Urothelium cell line (cell line): ENCODE measurements at places on chromosomes 4 and X.

DNA sequence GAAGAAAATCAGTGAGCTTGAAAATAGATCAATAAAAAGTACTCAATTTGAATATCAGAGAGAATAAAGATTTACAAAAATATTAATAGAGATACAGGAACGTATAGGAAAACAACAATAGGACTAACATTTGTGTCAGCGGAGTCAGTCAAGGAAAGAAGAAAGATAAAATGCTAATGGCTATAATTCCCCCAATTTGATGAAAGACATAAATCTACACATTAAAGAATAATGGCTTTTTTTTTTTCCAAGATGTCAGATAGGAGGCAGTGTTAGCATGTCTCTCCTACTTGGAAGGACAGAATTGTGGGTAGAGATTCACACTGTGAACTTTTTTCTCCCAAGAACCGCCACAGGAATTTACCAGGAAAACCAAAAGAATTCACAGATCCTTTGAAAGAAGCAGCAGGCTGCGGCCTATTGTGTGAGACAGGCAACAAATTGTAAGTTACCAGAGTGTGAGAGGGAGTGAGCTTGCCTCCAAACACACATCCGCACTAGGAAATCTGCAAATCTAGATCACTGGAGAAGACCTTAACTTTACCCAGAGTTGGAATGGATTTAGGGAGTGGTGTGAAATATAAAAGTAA, 249.9 kb downstream of the PRDM5 start:
- DNase-seq, result no peak

DNA sequence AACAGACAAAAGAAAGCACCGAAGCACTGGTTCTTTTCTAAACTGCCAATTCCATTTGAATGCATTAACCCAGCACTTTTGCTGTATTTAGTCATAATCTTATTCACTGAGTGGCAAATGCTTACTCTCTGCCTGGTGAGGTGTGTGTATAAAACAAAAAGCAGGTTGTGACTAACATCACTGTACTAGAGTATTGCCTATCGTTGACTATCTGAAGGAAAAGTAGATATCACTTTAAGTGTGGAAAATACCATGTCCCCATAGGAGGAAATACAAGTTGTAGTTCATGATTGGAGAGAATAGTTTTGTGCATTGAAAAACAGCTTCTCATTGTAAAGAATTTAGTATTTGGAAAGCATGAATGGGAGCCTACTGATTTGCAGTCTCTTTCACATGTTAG, 2.7 kb downstream of the PDLIM5 start:
- no peak for DNase-seq

GRCh38 chr4:6758728-6759127, 23.8 kb upstream of the KIAA0232 start:
- no peak for DNase-seq

DNA sequence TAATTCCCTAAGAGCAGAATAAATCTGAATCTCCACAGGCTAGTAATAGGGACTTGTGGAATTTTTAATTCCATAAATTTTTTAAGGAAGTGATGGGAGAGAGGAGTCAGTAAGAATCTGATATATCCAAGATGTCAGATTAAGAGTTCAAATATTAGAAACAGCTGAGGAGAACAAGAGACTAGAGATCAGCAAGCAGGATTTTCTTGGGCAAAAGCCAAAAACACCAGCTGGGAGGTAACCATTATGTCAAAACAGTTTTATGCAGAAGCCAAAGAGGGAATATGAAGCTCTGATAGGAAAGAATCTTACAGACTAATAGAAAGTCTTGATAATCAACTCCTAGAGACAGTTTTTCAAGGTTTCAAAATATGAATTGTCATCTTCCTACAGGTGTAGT, 72.2 kb upstream of the RBPJ start:
- DNase-seq, result no peak

DNA sequence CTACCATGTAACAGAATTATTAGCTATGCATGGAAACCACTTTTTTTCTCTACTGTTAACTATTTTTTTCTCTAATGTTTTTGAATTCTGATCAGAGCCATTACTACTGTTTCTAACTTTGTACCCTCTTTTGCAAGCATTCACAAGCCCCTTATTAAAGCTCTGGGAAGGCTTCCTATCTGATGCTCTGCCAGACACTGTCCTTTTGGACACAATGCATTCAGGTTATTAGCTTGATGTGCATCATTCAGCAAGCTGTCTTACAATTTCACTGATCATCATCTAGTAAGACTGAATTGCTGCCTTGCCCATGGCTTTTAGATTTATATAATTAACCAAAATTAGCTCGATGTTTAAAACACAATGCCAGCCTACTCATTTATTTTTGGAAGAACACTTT, 155.1 kb downstream of the NR3C2 start:
- no peak for DNase-seq

- DNase-seq, result peak; percentile 82
Observed at GRCh38 chrX:16870095-16870861, at the start of gene RBBP7. Gene RBBP7 (minus strand): TSS chrX:16870362. CDS start chrX:16870053, 309 bp downstream.

DNA sequence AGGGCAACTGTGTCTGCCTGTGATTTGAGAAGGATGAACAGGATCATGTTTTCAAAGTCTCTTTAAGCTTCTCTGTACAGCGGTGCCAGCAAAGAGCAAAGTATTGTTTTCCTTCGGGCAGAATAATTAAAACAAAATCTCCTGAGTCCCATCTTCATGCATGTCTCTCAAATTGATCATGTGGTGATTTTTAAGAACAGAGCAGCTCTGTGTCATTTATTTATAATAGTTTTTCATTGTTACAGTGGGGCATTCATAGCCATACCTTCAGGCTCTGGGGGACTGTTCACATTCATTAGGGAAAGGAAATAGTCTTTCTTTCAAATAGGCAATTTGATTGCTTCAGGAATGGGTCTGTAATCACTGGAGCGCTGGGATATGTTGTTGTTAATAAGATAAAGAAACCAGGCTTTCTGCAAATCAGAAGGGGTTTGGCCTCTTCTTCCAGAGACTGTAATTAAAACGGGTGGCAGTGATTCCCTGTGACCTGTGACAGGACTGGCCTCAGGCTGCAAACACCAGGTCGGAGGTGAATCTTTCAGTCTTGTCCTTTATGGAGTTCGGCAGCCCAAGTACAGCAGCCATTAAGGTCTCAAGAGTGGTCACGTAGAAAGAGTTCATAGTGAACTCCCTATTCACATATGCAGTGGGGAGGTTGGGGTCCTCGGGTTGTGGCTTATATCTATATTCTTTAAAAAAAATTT, 29.3 kb upstream of the CBR4 start:
- DNase-seq, result no peak

- no peak for DNase-seq
Observed at GRCh38 chrX:45584717-45585116, 384.0 kb upstream of the DIPK2B start.

- DNase-seq, result no peak
Observed at GRCh38 chr4:3261411-3262207, 12.7 kb downstream of the MSANTD1 start.

DNA sequence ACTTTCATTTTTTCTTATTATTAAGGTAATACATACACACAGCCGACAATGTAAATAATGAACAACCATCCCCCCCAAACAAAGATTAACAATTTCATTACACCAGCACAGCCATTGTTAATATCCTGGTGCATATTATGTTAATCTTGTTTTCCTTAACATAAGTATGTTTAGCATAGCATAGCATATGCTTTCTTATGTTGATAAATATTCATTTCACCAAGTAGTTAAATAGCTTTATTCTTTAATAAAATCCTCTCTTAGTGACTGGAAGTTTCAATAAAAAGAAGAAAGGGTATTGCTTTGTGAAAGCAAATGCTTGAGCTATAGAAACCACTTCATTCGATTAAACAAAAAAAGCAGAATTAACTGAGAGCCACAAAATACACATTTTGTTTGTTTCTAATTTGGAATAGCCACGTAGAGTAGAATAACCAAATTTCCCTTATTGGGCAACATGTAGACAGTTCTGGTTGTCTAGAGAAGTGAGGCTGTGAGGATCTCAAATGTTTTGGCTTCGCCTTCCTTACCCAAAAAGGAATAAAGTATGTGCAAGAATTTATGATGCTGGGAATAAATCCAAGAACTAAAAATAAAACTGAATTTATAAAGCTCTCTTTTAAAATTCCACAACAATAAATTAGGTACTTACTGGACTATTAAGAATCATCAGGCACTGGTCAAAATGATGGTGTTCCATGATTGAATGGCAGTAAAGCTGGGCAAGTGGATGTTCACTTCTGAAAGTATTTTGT, 118.0 kb downstream of the PDE5A start:
- DNase-seq, result no peak

DNA sequence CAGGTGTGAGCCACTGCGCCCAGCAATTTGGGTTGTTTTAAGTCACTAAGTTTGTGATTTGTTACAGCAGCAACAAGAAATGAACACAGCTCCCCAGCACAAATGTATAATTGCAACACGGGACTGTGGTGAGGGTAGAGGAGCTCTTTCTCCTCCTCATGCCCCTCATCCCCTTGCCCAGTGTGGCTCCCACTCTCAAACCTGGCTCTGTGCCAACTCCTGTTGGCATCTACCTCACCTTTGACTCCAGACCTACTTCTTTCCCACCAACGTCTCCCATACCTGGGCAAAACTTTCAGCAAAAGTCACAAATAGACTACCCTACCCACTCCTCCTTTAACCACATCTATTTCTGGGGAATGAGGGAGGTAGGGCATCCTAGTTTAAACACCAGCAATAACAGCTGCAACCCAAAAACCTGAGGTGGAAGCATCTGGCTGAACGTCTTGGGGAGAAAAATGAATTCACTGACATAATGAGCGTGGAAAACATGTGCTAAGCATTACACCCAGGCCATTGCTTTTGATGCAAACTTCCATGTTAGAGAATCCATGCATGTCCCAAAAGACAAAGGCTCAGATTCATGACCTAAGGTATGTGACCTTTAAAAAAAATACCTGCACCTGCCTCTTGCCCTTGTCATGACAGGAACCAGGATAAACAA, 19.2 kb downstream of the LNX1 start:
- DNase-seq, result no peak

DNA sequence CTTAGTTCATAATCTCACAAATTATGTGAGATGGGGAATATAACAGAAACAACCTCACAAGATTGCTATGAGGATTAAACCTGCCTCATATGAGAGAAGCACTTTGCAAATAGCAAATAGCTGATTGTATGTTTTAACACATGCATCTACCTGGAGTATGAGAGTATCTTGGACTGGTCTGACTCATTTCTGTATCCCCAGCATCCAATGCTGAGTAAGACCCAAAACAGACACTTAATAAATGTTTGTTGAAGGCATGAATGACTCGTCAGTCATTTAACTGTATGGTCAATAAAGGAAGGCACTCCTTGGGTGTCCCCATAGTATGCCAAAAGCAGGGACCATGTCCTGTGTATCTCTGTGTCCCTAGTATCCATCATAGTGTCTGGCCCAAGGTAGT, 350.9 kb upstream of the F9 start:
- DNase-seq, result no peak

GRCh38 chr4:150619042-150619441, 37.1 kb downstream of the MAB21L2 start:
- DNase-seq, result no peak

DNA sequence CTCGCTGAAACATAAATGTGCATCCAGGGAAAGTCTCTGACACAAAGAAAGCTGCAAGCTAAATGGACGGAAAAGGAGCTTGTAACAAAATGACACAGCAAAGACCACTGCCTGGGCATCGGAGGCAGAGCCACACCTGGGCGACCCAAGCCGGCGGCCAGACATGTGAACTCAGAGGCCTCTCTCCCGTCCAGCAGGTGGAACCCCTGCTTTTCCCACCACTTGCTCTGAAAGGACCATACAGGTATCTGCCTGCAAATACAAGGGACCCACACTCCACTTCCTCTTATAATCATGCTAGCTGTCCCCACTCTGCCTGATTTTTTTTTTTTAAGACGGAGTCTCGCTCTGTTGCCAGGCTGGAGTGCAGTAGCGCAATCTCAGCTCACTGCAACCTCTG, 12.0 kb downstream of the CPLX1 start:
- DNase-seq, result no peak

- no peak for DNase-seq
Observed at GRCh38 chr4:53346920-53347852, 18.7 kb downstream of the SCFD2 start.

- DNase-seq, result no peak
Observed at GRCh38 chrX:7546551-7547080, 296.4 kb upstream of the VCX start.

- no peak for DNase-seq
Observed at GRCh38 chr4:120007191-120007871, 59.3 kb downstream of the MAD2L1 start.

DNA sequence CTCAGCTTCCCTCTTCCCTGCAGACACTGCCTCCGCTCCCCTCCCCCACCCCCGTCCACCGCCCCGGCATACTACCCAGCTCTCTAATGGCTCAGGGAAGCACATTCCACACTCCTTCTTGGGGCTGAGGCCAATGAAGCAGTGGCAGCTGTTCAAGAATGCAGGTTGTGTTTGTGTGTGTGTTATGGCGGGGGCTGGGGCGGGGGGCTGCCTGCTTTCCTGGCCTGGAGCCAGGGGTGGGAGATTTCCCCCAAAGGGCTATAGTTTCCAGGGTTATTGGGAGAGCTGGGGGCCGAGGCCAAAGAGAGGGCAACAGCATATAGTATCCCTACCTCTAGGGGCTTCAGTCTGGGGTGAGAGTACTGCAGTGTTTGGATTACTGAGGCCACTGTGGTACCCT, 149.4 kb downstream of the EFNB1 start:
- DNase-seq, result peak; percentile 56

- DNase-seq, result no peak
Observed at GRCh38 chr4:121688701-121689100, 8.1 kb downstream of the ANXA5 start.
